OCI-LY7 (cell line): ENCODE measurements at places on chromosomes 1 and 21. TPM values are rescaled to one million over a fixed set of nuclear protein-coding genes. Genes with fewer than 3 reads are reported as not detected.

SNAPIN gene
- total RNA-seq, result 31.1 and 33.7 TPM in 2 replicates

CFAP57 gene
- total RNA-seq, result 0.17 and 0.26 TPM in 2 replicates

- no peak for DNase-seq
Measured at GRCh38 chr1:48735796-48736195, 40.9 kb downstream of the BEND5 start.

TMEM82 gene
- not detected in 2 replicates for total RNA-seq

- DNase-seq, result no peak
Measured at GRCh38 chr21:42649122-42650032, 4.0 kb upstream of the PDE9A start.

- no peak for DNase-seq
Measured at GRCh38 chr1:61839679-61840078, 97.4 kb downstream of the PATJ start.

GRCh38 chr1:153648000-153648643, 10.4 kb upstream of the SNAPIN start:
- no peak for DNase-seq

PSRC1 gene
- total RNA-seq, result 40.7 and 43.7 TPM in 2 replicates

DNA sequence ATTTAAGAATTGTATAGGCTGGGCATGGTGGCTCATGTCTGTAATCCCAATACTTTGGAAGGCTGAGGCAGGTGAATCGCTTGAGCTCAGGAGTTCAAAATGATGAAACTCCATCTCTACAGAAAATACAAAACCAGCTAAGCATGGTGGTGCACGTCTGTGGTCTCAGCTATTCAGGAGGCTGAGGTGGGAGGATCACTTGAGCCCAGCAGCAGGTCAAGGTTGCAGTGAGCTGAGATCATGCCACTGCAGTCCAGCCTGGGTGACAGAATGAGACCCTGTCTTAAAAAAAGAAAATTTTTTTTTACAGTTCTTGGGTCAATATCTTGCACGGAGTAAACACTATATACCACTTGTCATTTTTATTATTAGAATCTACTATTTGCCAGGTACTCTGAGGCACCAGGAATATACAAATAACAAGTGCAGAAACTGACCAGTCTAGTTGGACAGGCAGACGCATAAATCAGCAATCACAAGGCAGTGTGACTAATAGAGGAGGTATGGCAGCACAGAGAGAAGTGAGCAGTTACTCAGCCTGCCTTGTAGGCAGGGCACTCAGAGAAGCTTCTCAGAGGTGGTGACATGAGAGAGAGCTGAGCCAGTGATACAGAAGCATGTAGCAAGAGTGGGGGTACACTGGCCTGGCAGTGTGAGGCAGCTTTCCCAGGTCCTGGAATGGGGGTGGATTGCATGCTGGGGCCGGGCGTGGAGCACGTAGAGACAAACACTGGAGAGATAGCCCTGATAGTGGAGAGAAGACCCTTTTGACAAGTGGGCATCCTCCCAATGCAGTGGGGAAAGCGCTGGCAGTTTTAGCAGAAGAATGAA, 8.0 kb downstream of the PHLDA3 start:
- DNase-seq, result no peak

TAS1R1 gene
- total RNA-seq, result 0.11 TPM in 1 of 2 replicates, not detected in the other

DNA sequence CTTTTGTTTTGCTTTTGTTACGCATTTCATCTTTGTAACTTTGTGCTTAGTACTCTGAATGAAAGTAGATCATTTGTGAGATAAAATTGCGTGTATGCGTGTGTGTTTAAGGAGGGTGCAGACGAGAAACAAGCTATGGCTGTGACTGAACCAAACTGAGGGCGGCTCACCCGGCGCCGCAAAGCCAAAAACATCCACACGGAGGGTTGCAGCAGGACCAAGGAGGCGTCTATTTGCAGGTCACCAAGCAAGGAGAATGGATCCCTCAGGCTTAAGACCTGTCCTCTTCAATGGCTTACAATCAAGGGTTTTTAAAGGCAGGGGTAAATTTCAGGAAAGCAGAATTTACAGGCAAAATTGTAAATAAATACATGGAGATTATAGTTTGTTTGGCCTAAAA, 12.8 kb downstream of the GCSAML start:
- no peak for DNase-seq

FCRL5 gene
- 44.8 and 57.4 TPM in 2 replicates for total RNA-seq
